T-helper 2 cell treated with Interferon-gamma antibody and Interleukin-4, amounts not matched to agents 5 μg/mL and 100 μg/mL, for 36 hours (primary cell): ENCODE measurements at places on chromosomes 12 and 14.
A peak's percentile ranks its signal among the peaks of the same experiment; 100 is the strongest.

DNA sequence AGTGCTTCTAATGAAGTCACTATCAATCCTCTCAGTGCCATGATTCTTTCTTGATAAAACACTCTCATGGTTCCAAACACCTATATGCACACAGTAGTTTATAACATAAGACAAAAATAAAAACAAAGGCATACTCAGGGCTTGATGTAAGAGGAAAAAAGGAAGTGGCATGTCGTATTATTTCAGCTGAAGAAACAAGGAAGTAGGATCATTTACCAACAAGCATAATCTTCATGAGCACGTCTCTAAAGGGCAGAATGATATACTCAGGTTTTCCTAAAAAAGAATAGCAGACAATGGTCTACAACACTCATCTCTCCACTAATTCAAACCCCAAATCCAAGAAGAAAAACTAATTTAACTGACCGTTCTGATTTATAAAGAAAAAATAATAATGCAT is 33.9 kb downstream of the NUMB start:
- H3K27ac ChIP-seq: no peak overlapping the region
- H3K4me3 ChIP-seq: no peak overlapping the region
- peaks cover 17% of the 10 kb centered on the region for H3K4me1 ChIP-seq
- peaks cover 9% of the 10 kb centered on the region for H3K36me3 ChIP-seq
- H3K27me3 ChIP-seq: no peaks in the 10 kb centered on the region
- no peak for DNase-seq

DNA sequence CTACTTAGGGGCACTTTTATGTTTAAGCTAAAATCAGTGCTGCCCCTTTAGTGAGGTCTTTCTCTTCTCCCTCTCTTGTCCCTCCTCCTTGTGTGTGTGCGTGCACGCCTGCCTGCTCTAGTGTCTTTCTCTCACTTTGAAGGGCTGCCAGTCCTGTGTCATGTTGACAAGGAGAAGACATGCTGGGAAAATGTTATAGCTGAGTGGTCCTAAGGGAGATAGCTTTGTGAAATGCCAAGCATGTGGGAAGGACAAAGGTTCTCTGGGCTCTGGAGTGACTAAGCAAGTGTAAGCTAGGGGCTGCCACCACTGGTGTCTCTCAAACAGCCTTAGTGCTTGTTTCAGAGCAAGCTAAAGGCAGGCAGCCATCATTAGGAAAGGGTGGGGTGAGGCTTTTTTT is 108.4 kb downstream of the EMP1 start:
- H3K27ac ChIP-seq: no peak overlapping the region
- no peaks in the 10 kb centered on the region for H3K4me1 ChIP-seq
- no peak overlapping the region for H3K4me3 ChIP-seq
- H3K36me3 ChIP-seq: no peaks in the 10 kb centered on the region
- H3K27me3 ChIP-seq: peaks cover 4% of the 10 kb centered on the region

DNA sequence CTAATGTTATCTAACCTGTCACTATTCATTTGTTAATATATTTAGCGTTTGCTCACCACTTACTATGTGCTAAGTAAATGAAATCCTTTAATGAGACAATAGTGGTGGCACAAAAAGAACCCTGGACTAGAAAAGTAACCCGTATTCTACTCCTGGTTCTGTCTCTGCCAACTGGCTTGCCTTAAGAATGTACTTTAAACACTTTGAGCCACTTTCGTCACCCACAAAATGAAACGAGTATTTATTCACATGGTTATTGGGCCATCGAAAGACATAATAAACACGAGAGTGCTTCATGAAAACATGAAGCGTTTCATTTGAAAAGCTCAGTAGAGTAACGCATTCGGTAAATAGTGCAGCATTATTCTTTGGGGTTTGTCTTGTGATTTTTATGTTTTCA is 254.7 kb downstream of the EGLN3 start:
- no peaks in the 10 kb centered on the region for H3K36me3 ChIP-seq
- no peaks in the 10 kb centered on the region for H3K4me1 ChIP-seq
- no peak for DNase-seq
- H3K4me3 ChIP-seq: no peak overlapping the region

- no peak for DNase-seq
- peaks cover 21% of the 10 kb centered on the region for H3K4me1 ChIP-seq
- H3K27me3 ChIP-seq: peaks cover 47% of the 10 kb centered on the region
- H3K36me3 ChIP-seq: no peaks in the 10 kb centered on the region
- H3K27ac ChIP-seq: peak overlapping the region; percentile 42
These were observed 158.7 kb downstream of the EGLN3 start for GRCh38 chr14:33792009-33792719.

DNA sequence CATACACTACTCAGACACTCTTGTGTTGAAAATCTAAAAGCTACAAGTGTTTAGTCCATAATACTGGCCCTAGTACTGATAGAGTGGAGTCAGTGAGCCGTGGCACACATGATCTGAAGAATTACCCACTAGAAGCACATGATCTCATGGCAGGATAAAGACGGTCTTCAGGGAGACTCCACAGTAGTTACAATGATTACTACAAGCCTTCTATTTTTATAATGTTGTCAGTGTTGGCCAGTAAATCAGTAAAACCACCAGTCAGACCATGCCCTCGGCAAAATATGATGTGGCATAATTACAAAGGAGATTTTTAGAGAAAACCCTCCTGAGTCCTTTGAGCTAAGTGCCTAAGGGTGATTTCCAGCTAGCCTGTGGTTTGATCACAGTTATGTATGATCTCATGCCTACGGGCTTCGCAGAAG is 114.9 kb downstream of the PDZRN4 start:
- DNase-seq: no peak
- no peaks in the 10 kb centered on the region for H3K27me3 ChIP-seq
- no peaks in the 10 kb centered on the region for H3K4me1 ChIP-seq
- no peaks in the 10 kb centered on the region for H3K36me3 ChIP-seq

DNA sequence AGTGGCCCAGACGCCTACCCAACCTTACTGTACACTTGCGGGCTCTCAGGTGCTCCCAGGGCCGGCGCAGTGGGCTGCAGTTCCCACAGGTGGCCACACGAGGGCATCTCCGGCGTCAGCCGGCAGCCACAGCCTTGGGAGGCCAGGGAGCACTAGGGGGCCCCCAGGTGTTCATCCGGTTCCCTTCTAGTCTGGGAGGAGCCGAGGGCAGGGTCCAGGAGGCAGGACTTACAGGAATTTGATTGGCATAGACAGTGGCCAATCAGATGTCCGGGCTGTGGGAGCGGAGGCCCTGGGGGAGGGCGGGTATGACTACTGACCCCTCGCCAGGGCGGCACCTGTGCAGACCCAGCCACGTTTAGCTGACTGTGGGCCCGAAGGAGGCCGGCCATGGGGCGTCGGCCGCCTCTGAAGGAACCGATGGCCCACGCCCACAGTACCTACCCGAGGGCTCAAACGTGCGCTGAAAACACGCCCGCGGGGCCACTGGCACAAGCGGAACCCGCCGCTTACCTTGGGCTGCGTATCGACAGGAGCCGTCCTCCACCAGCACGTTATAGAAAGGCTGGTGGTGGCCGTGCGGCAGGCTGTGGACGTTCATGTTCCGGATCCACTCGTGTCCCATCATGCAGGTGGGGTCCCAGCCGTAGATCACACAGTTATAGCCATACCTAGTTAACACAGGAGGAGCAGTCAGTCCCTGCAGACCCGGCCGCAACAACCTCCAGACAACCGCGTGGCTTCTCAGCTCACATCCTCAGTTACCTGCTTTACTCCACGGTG is 34.8 kb downstream of the FBXO21 start:
- H3K27ac ChIP-seq: no peak overlapping the region
- H3K27me3 ChIP-seq: no peaks in the 10 kb centered on the region
- DNase-seq: peak; percentile 57
- no peak overlapping the region for H3K4me3 ChIP-seq

DNA sequence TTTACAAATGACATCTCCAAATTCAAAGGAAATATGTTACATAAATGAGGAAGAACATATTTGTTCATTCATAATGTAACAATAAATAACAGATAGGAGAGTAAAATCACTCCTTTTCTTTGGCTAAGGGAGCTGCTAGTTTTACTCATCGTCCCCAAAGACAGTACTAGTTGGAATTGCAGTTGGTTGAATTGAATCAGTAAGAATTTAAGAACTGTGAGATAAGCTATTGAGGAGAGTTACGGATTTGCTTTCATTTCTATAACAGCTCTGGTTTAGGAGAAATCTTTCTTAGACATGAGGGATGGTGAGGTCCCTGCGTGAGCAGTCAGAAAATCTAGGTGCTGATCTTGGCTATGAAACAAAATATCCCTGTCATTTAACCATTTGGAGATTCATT is 402.8 kb downstream of the AEBP2 start:
- peaks cover under 1% of the 10 kb centered on the region for H3K4me1 ChIP-seq
- no peak overlapping the region for H3K4me3 ChIP-seq
- H3K36me3 ChIP-seq: no peaks in the 10 kb centered on the region
- no peak for DNase-seq

- peaks cover 10% of the 10 kb centered on the region for H3K27me3 ChIP-seq
- peaks cover 18% of the 10 kb centered on the region for H3K4me1 ChIP-seq
- H3K36me3 ChIP-seq: no peaks in the 10 kb centered on the region
- no peak overlapping the region for H3K27ac ChIP-seq
- H3K4me3 ChIP-seq: no peak overlapping the region
- DNase-seq: no peak
These were observed 23.5 kb upstream of the INF2 start for GRCh38 chr14:104665657-104666522.

DNA sequence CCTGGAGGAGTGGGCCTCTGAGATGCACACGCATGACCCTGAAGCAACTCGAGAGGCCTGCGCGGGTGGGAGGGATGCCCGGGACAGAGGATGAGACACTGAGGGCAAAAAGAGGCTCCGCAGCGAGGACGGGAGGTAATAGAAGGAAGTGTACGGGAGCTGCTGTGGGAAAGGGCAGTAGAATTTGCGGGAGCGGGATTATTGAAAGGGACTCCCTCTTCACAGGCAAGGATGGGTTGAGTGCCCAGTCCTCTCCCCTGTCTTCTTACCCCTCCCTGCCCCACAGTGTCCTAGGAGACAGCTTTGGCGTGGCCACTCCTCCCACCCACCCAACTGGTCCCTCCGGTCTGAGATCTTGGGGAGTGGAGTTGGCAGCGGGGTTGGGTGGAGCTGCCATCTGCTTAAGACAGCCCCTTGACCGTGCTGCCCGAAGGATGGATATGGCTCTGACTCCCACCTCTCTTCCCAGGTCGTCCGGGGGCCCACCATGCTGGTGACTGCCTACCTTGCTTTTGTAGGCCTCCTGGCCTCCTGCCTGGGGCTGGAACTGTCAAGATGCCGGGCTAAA is 15.7 kb upstream of the ESPL1 start:
- H3K36me3 ChIP-seq: peaks cover 11% of the 10 kb centered on the region
- H3K27me3 ChIP-seq: no peaks in the 10 kb centered on the region
- H3K27ac ChIP-seq: peak overlapping the region; percentile 90
- H3K4me1 ChIP-seq: peaks cover 38% of the 10 kb centered on the region
- H3K4me3 ChIP-seq: peak overlapping the region; percentile 97

DNA sequence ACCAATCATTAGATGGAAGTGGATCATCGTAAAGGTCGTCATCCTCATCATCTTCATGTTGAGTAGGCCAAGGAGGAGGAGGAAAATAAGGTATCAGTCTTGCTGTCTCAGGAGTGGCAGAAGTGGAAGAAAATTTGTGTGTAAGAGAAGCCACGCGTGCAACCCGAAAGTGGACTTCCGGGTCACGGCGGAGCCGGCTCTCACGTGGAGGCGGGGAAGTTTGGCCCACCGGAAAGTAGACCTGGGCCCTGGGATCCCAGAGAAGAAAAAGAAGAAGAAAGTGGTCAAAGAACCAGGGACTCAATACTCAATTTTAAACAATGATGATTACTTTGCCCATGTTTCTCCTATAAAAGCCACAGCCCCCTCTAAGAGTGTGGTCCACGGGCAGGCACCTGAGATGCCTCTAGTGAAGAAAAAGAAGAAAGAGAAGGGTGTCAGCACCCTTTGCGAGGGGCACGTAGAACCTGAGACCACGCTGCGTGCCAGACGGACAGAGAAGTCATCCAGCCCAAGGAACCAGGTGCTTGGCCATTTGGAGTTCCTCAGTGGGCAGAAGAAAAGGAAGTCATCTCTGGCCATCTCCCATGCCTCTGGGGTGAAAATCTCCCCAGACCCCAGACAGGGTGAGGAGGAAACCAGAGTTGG is 365.8 kb downstream of the BCAT1 start:
- H3K4me1 ChIP-seq: no peaks in the 10 kb centered on the region
- H3K27ac ChIP-seq: no peak overlapping the region
- no peaks in the 10 kb centered on the region for H3K36me3 ChIP-seq
- no peak overlapping the region for H3K4me3 ChIP-seq

GRCh38 chr12:80188576-80188975 is 89.2 kb downstream of the OTOGL start:
- H3K27me3 ChIP-seq: peaks cover 5% of the 10 kb centered on the region
- H3K4me1 ChIP-seq: peaks cover 8% of the 10 kb centered on the region
- no peaks in the 10 kb centered on the region for H3K36me3 ChIP-seq
- DNase-seq: no peak
- no peak overlapping the region for H3K4me3 ChIP-seq

DNA sequence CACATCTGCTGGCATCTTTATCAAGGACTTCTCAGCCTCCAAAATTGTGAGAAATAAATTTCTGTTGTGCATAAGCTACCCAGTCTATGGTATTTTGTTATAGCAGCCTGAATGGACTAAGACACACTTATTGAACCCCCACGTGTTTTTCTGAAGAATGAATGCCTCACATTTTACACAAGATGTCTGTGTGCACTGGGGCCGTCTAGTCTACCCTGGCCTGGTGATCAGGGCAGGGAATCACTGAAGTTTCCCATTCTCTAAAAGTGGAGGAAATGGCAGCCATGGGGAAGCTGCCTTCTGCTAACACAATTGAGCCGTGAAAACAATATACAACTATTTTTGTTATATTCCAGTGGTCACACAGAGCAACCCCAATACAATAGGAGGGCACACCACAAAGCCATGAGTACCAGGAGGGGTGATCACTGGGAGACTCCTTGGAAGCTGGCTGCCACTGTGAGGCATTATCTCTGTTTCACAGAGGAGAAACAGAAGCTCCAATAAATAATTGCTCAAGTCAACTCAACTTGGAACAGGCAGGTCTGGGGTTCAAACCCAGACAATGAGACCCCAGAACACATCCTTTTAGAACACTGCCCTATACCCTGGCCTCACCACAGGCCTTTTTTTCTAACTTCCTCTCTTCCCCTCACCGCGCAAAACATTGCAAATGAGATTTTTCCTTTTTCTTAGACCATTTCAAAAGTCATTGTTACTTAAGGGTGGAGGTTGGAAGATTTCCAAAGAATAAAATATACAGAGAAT is 18.3 kb upstream of the LTA4H start:
- DNase-seq: no peak
- no peaks in the 10 kb centered on the region for H3K36me3 ChIP-seq

GRCh38 chr12:47779301-47779942 is 6.4 kb downstream of the SLC48A1 start:
- H3K27me3 ChIP-seq: no peaks in the 10 kb centered on the region
- H3K36me3 ChIP-seq: peaks cover 11% of the 10 kb centered on the region
- no peak overlapping the region for H3K27ac ChIP-seq
- DNase-seq: peak; percentile 83
- peaks cover 27% of the 10 kb centered on the region for H3K4me1 ChIP-seq
